ENCODE measurements at places on chromosomes 12 and 14. TPM values are rescaled to one million over a fixed set of nuclear protein-coding genes. Genes with fewer than 3 reads are reported as not detected.

Gene RNASE7
- polyA plus RNA-seq: 0.12 TPM

DNA sequence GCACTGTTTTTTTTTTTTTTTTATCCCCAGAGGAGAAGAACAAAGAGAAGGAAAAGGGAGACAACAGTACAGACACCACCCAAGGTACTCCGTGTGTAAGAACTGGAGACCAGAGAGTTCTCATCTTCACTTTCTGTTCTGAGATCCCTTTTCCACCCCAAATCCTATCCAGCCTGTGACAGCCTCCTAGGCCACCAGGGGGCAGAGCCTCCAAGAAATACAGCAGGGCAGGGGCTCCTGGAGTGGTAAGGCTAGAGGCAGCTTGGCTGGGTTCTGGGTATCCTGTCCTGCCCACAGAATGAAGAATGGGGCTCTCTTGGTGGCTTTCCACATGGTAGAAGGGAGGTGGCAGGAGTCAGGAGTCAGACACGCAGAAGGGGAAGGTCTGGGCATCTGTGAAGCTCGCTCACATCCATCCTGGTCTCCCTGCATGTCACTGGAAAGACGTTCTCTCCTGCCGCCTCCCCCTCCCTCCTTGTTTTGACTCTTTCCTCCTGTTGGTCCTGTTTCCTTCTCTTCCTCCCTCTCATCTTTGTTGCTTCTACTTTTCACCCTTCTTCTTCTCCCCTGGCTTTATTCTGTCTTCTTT lies 12.0 kb downstream of the CLSTN3 start:
- no peak for DNase-seq

Gene KRT4
- polyA plus RNA-seq: 0.20 TPM

DNA sequence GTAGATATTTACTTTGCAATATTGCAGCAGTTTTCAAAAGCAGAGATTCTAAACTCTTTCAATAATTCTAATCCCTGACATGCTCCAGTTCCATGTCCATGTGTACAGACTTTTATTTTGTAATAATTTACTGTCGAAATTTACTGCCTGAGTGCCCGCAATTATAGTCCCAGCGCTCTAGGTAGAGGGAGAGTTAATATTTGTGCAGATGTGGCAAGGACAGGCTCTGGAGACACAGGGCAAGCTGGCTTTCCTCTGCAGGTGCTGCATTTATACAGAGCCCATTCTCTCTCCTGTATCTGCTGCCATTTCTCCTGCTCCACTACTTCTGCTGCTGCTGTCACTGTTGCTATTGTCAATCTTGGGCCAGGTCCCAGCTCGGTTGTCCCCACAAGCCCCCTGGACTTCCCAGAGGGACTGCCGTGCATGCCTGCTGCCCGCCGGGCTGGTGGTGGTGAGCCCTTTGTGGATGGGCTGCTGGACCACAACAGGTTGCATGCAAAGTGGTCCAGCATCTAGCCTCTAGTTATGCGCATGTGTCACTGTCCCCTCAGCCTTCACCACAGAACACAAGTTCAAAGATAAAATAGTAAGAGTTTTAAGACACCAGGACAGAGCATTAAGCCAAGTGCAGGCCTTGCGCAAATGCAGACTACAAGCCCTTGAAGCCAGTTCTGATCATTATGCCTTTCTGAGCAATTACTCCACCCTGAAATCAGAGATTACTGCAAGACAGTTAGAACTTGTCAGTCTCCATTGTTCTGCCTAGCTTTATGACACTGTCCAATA lies 40.8 kb upstream of the CSRP2 start:
- no peak for DNase-seq

DNA sequence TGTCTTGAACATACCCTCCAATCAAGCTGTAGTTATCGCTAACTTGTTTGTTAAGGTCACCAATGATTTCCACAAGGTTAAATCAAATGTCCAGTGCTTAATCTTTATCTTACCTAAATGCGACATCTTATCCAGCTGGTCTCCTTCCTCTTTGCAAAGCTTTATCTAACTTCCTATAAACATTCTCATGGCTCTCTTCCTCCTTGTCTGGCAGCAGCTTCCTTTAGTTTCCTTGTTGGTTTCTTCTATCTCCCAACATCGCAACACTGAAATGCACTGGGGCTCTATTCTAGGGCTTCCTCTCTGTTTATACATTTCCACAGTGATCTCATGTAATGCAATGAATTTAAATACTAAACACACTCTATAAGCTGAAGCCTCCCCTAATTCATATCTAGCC lies 28.7 kb downstream of the UBE2N start:
- DNase-seq: no peak

All from spinal cord (tissue), 10 donors.